ENCODE measurements at places on chromosomes 2 and 18.

GRCh38 chr2:197107291-197108269 lies 181.1 kb upstream of the PGAP1 start:
- peak; percentile 16 for DNase-seq

DNA sequence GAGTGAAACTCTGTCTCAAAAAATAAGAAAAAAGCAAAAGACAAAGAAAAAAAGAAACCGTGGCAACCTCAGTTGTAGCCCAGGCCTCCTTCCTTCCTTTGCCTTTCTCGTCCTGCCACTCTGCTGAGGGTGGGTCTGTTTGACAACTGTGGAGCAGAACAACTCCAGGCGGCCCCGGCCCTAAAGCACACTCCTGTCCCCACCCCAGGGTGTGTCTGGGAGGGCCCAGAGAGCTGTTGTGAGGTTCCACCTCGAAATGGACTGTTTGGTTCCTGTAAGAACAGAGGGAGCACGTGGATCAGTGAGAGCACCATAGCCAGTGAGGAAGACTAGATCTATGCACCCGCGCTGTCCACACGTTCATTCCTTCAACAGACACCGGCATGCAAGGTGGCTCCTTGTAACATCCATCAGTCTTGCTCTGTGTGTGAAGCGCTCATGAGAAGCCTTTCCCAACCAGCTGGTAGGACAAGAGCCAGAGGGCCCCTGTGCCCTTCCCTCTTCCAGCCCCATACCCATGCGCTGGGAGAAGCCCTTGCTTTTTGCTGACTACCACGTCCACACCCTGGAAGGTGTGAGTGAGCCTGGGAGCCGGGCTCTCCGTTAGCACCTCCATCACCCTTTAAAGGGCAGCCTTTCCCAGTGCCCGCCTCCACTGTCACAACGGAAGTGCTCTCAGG lies 61.6 kb downstream of the SOWAHC start:
- no peak for DNase-seq

- peak; percentile 6 for DNase-seq
Measured at GRCh38 chr2:135600915-135601314, 69.6 kb downstream of the R3HDM1 start.

DNA sequence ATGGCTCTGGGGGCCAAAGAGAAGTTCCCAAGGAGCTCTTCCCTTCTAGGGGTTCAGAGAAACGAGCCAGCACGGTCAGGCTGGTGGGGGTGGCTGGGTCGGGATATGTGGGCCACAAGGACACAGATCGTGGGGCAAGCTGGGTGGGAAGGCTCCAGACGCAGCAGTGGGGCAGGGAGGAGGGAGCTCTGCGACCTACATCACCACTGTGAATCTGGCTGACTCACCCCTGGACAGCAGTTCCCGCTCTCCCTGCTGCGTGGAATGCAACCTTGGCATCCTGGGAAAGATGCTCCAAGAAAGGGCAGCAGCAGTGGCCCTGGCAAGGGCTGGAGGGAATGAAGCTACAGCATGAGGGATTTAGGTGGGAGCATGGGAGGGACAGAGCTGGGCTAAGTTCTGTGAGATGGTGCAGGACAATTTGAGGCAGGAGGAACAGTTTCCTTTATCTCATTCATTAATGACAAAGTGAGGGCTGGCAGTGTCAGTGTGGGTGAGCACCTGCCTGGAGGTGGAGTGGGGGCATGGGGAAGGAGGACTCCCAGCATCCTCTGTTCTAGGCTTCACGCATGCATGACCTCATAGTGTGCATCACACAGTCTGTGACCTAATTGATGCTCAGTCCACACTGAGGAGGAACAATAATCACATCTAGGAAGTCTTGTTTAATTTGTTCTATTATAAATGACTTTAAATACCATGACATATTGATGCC lies 25.0 kb downstream of the CELF4 start:
- DNase-seq = no peak

DNA sequence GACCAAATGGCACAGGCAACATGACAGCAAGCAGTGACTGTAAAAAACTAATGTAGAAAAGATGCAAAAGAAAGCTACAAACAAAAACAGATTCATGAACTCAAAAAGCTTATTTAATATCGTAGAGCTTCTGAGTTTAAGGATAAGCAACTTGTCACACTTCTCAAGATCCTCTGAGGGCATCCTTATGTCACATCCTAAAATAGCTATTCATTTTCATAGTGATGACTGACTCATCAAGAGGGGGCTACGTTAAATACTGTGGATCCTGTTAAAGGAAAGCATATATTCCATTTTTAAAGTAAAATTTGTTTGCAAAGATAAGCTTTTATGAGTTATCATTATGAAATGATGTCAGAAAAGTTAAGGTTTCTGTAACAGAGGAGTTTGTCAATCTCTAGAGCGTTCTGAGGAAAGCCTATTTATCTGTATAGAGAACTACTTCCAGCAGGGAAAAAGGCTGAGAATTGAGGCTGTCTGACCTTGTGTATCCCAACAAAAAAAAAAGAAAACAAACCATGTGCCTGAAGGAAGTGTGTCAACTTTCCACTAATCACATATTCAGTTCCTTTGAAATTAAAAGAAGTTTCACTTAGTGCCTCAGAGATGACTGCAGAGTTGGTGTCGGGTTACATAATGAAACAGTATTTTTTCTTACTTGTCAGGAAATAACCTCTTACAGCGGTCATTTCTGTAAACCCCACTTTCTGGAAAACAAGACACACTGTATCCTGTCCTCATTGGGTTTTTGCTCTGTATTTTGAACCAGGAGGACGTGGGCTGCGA lies 115.5 kb downstream of the ESCO1 start:
- peak; percentile 27 for DNase-seq

GRCh38 chr2:58063641-58064040 lies 17.0 kb downstream of the VRK2 start:
- DNase-seq = peak; percentile 84

DNA sequence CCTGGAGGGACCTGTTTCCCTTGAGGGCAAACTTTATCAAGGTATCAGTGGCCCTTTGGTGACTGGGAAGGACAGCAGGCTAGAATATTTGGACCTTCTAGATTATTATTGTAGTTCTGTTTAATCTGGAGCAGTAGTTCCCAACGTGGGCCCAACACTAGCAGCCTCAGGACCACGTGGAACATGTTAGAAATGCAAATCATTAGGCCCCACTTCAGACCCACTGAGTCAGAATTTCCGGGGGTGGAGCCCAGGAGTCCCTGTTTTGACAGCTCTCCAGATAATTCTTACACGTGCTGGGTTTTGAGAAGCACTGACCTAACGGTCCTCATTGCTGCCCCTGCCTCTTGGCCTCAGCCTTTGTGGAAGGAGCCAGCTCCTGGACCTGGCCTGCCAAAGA lies 25.5 kb upstream of the DYNC2LI1 start:
- DNase-seq = no peak

DNA sequence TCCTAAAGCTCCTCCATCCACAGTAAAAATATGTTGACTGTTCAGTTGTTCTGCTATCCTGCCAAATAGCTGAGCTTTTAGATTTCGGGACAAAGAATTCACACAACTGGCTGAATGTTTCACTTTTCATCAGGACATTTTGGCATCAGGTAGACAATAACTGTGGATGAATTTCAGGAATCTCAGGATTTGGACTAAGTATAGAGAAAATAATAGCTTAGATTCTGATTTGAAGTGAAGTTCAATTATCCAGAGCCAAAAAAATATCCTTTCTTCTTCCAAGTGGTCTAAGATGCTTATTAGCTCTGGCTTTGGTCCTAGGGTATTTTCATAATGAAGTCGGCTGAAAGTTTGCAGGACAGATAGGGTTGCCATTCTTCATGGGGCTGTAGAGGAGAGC lies 16.1 kb downstream of the KCNE4 start:
- no peak for DNase-seq

- no peak for DNase-seq
Measured at GRCh38 chr2:68367953-68368653, 3.0 kb downstream of the PLEK start.

- no peak for DNase-seq
Measured at GRCh38 chr2:191122638-191123294, 28.0 kb downstream of the STAT4 start.
